ENCODE measurements at places on chromosomes 12 and 14.

DNA sequence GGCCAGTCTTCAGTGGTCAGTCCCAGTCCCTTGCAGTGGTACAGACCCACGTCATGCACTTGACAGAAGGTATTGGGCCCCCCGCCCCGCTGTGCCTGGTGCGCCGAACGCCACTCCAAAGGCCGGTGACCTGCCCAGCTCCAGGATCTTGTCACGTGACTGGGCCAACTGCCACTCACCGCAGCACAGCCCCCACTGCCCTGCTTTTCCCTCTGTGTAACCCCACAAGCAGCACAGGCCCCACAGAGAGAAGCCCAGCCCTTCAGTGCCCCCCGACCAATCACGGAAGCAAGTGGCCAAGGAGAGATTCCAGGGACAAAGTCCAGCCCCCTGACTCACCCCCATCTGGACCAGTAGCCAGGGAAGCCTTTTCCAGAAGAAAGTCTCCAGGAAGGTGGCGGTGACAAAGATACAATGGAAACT lies 498 bp downstream of the GPR132 start:
- peak; percentile 52 for DNase-seq

GRCh38 chr12:94429633-94430032 lies 30.0 kb downstream of the CEP83 start:
- DNase-seq: no peak

DNA sequence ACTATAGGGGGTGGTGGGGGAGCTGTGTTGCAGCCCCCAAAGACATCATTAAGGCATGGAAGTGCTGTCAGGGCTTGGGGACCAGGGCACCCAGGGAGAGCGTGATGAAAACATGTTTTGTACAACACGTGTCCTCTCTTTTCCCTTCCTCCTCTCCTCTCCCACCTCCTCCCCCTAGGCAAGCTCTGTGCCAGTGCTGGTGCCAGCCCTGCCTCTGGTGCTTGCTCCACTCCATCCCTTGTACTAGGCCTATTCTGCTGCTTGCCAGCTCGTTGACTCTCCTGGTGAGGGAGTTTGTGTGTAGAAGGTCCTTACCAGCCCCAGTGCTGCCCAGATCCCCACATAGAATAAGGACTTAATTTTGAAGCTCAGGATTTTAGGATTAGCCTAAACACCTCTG lies 3.2 kb upstream of the RARG start:
- no peak for DNase-seq

DNA sequence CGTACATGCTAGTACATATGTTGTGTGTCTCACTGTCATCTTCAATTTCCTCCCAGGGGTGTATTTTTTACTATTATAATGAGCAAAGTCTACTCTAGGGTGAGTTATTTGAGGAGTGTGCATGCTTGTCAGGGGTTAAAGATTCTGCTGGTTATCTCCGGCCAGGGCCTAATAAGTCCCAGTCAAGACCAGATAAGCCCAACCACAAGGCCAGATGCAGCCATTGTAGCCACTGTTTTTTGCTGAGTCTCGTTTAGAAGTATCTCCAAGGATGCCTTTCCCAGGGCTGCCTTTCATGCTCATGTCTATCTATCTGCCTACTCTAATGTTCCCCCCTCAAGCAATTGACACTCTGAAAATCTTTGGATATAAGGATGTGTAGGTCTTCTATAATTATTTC lies 300.5 kb downstream of the IPO8 start:
- DNase-seq: no peak

- no peak for DNase-seq
Observed at GRCh38 chr14:51610771-51611170, 40.9 kb upstream of the FRMD6 start.

GRCh38 chr14:23951590-23952201 lies 1.9 kb upstream of the DHRS4 start:
- DNase-seq: no peak

DNA sequence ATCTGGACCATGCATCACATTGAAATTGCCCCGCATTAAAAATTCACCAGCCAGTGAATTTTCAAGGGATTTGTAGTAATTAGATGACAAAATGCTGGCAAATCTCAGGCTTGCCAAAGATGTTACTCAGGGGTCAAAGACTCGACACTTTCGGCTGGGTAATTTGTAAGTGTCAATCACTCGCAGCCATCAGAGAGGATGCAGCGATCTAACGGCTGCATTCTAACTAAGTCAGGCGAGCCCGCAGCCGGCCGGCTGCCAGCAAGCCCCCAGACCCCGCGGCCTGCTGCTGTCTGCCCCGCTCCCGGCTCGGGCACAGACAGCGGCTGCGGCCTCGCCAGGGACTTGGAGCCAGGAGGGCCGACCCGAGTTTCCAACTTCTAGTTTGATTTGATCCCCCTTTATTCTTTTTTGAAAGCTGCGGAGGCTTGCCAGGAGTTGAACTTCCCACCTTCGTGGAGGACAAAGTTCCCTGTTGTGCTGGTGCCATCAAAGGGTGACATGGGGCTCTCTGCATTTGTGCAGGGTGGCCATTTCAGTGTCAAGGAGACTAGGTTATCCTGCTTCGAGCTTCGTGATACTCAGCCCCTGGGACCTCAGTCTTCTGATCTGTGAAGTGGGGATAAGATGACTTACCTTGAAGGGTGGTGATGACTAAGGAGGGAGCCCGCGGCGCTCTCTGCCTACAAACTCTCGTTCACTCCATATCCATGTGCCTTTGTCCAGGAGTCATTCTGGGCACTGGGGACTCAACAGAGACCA lies 169.9 kb downstream of the RBM19 start:
- DNase-seq: no peak

DNA sequence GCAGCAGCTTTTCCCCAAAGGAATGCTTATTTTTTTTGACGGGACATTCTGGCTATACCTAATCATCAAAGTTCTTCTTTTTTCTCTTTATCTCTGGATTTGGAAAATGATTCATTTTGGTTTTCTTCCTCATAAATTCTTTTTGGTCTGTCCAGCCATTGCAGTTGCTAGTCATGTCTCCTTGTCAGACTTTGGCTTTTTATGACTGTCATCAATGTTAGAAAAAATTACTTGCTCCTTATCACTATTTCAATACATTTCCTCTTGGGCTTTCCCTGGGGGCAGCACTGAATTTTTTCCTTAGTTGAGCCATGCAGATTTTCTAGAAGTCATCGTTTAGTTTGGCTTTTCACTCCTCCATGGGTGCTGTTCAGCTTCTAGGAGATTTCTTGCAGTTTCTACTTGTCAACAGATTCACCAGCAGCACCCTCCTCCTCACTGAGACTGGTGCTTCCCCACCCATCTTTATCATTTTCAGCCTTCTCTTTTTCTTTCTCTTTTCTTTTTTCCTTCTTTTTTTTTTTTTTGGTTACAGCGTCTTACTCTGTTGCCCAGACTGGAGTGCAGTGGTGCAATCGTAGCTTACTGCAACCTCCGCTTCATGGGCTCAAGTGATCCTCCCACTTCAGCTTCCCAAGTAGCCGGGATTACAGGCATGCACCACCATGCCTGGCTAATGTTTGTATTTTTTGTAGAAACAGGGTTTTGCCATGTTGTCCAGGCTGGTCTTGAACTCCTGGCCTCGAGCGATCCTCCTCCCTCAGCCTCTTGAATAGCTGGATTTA lies 5.2 kb downstream of the ADIPOR2 start:
- peak; percentile 16 for DNase-seq

- DNase-seq: peak; percentile 66
Observed at GRCh38 chr12:93387780-93388179, 10.1 kb downstream of the NUDT4 start.

DNA sequence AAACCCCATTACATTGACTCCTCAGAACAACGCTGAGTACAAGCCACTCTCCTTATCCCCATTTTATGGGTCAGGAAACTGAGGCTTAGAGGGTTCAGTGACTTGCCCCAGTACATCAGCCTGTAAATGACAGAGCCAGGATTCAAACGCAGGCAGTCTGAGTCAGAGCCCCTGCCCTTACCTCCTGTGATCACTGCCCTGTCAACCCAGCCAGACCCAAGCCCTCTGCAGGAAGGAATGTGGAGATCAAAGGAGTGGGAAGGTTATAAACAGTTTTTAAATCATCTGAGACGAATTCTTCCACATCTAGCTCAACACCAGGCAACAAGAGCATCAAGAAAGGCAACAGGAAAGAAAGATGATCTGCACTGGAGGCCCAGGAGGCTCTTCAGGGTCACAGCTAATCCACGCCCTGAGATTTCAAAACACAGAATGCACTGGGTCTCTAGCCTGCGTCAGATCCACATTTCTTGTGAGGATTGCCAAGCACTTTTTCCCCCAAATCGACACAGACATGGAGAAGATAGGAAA lies 38.5 kb downstream of the SPTB start:
- DNase-seq: peak; percentile 67

DNA sequence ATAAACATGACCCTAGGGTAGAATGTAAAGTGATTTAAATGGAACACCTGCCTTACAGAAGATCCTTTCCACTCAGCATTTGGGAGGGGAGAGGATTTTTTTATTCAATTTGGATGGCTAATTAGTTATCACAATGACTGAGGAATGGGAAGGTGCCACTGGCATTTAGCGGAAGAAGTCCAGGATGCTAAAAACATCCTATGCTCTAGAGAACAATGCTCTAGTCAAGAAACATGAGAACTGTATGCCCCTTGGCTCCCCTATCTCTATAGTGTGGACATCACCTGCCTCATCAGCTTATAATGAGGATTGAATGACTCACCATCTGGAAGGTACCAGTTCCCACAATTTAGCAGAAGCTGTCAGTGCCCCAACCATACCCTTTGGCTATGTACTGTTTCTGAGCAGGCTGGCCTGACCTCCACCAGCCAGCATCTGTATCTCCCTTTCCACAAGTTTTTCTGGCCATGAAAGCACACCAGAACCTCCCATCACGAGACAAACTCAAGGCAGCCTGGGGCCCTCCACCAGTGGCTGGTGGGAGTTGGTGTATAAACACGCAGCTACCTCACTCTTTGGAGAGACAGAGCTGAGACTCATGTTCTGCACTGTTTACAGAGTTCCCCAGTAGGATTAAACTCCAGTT lies 109.7 kb upstream of the VASH1 start:
- DNase-seq: no peak

DNA sequence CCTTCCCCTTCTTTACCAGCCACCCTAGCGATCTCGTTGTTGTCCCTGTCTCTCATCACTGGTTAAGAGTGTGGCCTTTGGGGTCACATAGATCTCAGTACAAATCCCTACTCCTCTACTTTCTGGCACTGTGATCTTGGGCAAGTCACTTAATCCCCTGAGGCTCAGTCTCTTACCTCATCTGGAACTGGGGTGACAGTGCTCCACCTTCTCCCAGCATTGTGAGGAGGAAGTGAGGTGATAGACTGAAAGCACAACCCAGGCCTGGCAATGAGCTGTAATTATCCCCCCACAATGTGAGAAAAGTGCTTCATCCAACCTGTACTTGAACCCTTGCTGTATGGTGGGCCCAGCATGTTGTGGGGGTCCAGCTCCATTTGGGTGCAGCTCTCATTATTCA lies 48.0 kb downstream of the IRAK3 start:
- no peak for DNase-seq

DNA sequence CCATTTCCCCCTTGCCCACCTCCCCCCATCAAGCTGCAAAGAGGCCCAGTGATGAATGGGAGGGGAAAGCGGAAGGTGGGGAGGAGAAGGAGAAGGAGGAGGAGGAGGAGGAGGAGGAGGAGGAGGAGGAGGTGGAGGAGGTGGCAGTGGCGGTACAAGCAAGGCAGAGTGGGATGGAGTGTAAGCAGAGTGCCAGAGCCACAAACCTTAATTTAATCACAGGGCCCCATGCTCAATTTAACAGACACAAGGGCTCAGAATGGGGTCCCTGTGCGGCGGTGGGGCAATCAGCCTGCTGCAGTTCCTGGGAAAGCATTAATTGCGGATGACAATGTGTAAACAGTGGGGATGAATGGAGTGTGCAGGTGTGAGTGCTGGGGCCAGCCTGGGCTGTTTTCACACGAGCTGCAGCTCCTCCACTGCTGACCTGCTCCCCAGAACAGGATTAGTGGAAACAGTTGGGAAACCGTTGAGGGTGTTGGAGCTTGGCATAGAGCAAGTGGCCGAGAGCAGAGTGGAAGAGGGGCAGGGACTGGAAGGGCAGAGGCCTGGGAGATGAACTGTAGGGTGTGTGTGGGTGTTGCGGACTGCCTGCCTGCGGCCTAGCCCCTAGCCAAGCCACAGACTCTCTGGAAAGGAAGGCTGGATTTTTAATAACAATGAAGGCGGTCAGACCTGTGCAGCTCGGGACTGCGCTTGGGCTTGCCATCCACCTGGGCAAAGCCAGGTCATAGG lies 36.4 kb upstream of the SMOC1 start:
- DNase-seq: no peak

DNA sequence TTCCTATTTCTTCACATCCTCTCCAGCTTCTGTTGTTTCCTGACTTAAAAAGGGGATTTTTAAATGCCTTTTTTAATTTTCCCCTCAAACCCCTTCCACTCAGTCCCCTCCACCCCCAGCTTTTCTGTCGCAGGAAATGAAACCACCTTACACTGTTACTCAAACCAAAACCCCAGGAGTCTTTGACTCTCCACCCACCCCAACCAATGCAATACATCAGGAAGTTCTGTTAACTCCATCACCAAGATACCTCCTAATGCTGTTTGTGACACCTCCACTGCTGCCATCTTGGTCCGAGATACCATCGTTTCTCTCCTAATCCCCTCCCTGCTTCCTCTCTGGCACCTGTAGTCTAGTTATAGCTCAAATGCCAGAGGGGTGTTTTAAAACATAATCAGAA lies 25.4 kb upstream of the CPM start:
- no peak for DNase-seq

GRCh38 chr14:49992448-49992847 lies 99.6 kb downstream of the ARF6 start:
- DNase-seq: no peak

- DNase-seq: no peak
Observed at GRCh38 chr12:57129889-57130288, 1.6 kb downstream of the LRP1 start.

- DNase-seq: no peak
Observed at GRCh38 chr14:39763402-39763890, 331.2 kb upstream of the FBXO33 start.

GRCh38 chr12:14225064-14225463 lies 140.4 kb upstream of the ATF7IP start:
- DNase-seq: no peak

DNA sequence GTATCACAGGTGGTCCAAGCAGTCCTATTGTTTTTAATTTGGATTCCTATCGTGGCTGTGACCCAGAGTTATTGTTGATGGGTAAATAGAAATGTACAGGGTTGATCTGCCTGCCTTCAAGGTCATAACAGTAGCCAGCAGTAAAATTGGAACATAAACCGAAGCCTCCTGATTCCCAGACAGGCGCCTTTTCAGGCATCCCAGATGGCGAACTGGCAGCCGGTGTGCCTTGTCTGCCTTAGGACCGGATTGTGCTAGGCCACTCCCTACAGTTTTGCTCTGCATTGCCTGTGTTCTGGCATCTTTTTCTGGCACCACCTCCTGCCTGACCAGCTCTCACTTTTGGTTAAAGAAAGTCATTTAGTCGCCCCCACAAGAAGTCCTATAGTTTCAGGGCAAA lies 22.2 kb downstream of the TMEM117 start:
- DNase-seq: no peak

- DNase-seq: no peak
Observed at GRCh38 chr14:84543859-84544258, 986.1 kb upstream of the FLRT2 start.

DNA sequence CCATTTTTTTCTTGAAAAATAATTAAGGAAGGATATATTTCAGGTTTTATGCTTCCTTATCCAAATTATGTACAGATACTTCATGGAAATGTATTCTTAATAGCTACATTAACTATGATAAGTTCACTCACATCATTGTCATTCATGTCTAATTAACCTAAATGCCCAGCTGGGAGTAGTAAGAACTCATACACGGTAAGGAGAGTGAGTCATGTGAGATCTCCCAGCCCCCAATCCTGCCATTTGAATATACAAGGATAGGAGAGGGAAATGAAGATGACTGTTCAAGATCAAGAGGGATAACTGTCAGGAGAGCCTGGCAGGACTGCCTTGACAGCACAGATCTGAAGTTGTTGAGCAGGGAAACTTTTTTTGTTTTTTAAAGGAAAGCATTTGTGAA lies 343.4 kb upstream of the USP15 start:
- DNase-seq: peak; percentile 9
